ENCODE measurements at places on chromosomes 13 and 19.

GRCh38 chr13:59677966-59678814, 485.5 kb downstream of the DIAPH3 start:
- peak; percentile 41 for DNase-seq

- no peak for DNase-seq
These were observed at the start of gene NLRP4 for GRCh38 chr19:55836340-55836739. Gene NLRP4, plus strand, starts transcription at chr19:55836540. Its CDS starts 15,541 bp downstream, at chr19:55852081.

DNA sequence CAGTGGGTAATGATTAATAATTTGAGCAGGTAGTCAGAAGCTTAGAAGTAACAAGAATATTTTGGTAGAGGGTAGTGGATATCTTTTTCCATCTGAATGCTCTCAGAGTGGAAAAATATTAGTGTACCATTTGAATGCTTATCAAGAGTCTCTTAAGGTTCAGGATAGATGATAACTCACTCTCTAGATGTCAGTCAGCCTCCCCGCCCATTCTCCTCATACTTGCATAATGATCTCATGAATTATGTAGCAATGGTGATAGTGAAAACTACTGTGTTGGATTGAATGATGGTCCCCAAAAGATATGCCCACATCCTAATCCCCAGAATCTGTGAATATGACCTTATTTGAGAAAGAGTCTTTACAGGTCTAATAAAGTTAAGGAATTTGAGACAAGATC, 132.7 kb upstream of the KLF12 start:
- DNase-seq = no peak

DNA sequence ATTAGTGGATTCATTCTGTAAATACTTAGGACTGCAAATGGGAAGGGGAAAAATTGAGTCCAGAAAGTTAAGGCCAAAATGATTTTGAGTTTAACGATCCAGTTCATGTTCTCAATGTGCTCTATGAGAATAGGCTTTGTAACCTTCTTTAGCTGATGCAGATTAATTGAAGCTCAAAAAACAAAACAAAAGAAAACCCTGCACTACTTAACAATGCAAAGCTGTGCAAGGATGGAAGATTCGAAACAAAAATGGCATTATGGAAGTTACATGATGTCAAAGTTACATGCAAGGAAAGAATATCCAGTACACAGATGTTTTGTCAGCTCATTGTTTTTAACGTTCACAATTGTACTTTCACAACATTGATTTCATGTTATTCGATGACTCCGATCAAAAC, 79.2 kb upstream of the RAP2A start:
- no peak for DNase-seq

- no peak for DNase-seq
These were observed 926.8 kb downstream of the DIAPH3 start for GRCh38 chr13:59236944-59237343.

- no peak for DNase-seq
These were observed 167.0 kb upstream of the EDNRB start for GRCh38 chr13:78085434-78086225.

- no peak for DNase-seq
These were observed 338 bp downstream of the RGCC start for GRCh38 chr13:41457589-41458186.

GRCh38 chr19:20186174-20186573, 19.2 kb downstream of the ZNF486 start:
- DNase-seq = no peak

GRCh38 chr19:38862321-38863059, 12.7 kb upstream of the HNRNPL start:
- no peak for DNase-seq

DNA sequence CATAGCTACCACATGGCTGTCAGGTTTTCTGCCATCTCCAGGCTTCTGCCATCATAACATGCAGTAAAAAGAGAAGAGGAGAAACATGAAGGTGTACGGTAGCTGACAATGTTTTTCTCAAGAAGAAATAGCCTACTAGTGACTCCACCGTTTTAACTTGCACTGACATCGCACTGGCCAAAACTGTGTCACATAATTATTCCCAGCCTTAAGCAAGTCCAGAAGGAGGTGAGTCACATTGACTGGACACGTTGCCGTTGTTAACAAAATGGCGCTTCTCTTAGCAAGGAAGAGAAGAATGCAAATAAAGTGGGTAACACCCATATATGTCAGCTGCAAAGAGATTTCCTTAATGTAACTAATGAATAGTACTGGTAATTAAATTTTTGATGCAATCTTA, 810.4 kb upstream of the SLC10A2 start:
- peak; percentile 29 for DNase-seq

DNA sequence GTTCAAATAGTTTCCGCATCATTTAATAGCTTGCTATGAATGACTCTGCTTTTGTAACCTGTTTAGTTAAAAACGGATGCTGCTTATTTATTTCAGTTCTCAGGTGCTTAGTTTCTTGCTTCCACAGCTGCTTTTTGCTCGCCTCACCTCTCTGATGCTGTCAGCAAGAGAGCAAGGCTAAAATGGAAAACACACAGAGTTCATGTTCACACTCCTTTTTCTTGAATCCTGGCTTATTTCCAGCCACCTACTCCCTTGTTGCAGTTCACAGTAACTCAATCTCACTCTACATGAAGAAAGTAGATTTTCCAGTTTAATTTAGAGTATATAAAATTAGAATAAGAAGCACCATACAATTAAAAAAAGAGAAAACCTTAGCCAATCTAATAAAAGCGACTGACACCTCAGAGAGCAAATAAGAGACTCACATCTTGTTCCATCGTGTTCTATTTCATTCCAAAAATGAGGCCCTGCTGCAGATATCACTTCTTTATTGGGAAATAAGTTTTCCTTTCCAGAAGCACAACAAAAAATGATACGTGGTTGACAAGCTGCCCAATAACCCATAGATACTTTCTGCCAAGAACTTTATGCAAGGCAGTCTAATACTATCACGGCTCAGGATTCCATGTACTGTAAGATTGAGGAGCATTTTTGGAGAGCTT, 326.1 kb upstream of the SLITRK1 start:
- DNase-seq = peak; percentile 3

- no peak for DNase-seq
These were observed 20.5 kb upstream of the RASA3 start for GRCh38 chr13:114152831-114153371.

- no peak for DNase-seq
These were observed 20.3 kb downstream of the SPART start for GRCh38 chr13:36325912-36326311.

- no peak for DNase-seq
These were observed 68.1 kb downstream of the ZNF486 start for GRCh38 chr19:20235156-20235555.

- peak; percentile 44 for DNase-seq
These were observed 1109.1 kb upstream of the MIR17HG start for GRCh38 chr13:90238413-90238812.

DNA sequence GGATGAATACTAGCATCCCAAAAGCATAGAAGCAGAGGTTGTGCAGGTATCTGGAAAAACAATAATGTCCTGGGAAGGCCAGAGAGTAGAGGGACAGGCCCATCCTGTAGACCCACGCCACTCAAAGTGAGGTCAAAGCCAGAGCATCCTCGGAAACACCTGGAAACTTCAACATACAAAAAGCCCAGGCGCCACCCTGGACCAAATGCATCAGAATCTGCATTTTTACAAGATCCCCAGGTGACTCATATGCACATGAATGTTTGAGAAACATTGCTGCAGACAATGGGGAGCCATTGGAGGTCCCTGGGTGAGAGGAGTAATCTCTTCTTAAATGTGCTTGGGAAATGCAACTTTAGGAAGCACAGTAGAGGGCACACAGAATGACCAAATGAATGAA, 684.1 kb downstream of the DIAPH3 start:
- no peak for DNase-seq

DNA sequence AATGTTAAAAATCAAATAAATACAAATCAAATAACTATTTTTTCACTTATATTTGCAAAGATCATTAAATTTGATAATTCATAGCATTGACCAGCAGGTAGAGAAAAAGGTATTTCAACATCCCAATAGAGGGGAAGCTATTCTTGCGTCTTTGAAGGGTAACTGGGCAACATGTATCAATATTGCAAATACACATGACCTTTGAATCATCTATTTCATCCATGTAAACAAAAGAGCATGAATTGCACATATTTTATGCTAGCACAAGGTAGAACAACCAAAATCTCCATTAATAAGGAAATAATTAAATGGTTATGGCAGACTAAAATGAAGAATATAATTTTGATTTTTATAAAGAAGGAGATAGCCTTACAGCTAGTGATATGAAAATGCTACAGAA, 372.8 kb downstream of the GPC5 start:
- DNase-seq = no peak

GRCh38 chr13:99322297-99323103, 15.3 kb upstream of the GPR183 start:
- peak; percentile 92 for DNase-seq

DNA sequence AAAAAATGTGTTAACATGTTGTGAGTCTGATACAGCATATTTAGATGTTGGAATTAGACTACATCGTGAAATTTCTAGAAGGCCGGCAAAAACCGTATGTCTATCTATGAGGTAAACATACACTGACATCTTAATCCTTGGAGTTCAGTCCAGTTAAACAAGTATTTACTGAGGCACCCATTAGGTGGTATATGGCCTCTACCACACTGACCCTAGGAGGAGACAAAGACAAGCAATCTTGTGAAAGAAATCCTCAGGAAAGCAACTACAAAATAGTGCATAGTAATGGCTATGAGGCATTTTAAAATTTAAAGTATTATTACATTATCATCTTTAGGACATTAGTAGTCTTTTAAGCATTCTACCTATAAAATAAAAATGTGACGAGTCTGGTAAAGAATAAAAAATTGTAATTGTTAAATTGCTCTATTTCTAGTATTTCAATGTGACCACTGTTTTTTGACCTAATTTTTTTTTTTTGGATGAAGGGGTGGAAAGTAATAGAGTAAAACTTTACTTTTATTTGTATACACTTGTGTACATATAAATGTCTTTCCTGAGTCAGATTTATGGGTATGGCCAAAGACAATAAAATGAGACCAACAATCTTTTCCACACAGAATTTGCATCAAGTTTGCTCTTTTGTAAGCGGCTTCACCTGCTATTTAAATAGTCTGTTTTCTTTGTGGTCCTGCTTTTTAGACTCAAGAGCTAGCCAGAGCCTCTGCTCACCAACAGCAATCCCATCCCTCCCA, 50.5 kb downstream of the KATNAL1 start:
- no peak for DNase-seq

GRCh38 chr19:39617745-39618144, 15.4 kb downstream of the LGALS13 start:
- no peak for DNase-seq

GRCh38 chr13:80235166-80235966, 105.6 kb downstream of the SPRY2 start:
- peak; percentile 49 for DNase-seq

GRCh38 chr13:46360604-46361003, 26.4 kb downstream of the RUBCNL start:
- DNase-seq = no peak

- peak; percentile 66 for DNase-seq
These were observed 17.7 kb downstream of the SIAH3 start for GRCh38 chr13:45833663-45834375.

DNA sequence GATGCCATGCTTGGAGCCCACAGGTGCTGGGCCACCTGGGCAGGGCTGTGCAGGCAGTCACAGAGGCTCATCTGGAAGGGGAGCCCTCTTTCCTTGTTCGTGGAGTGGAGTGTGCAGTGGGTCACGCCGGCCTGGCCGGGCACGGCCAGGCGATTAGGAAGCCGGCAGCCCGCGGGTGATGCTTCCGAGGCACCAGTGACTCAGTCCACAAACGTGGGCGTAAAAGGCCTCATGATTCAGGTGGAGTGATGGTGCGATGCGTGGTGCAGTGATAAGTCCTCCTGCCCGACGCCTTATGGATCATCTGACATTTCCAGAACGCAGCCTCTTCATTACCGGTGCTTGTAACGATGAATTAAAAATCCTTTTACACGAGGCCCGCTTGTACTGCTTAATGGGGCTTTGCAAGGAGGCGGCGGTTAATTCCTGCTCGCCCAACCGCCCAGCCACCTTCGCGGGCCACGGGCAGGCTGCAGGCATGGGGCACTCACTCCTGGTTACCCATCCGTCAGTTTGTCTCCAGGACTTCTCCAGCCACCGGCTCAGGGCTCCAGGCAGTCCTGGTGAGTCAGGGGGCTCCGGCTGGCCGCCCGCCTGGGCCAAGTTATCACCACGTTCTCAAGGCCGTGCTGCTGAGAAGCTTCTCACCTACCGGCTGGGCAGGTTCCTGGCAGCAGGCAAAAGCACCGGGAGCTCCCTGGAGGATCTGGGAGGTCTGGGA, 172.4 kb downstream of the KDM4B start:
- DNase-seq = peak; percentile 90

DNA sequence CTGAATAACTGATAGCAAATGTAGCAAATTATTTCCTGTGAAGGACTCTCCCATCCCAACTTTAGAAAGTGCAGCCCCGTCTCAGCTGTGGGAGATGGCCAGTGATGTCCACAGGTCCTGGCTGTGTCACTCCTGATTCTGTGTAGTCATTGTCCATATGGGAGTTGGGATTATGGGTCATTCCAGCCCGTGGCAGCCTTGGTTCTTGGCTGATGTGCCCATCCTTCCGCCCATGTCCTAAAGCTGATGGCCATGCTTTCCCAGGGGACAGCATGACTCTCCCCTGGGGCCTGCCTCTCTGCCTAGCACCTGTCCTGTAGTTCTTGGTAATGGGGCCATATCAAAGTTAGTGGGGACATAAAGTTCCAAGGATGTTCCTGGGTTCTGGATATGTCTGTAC, 43.9 kb upstream of the C1QTNF9 start:
- no peak for DNase-seq

DNA sequence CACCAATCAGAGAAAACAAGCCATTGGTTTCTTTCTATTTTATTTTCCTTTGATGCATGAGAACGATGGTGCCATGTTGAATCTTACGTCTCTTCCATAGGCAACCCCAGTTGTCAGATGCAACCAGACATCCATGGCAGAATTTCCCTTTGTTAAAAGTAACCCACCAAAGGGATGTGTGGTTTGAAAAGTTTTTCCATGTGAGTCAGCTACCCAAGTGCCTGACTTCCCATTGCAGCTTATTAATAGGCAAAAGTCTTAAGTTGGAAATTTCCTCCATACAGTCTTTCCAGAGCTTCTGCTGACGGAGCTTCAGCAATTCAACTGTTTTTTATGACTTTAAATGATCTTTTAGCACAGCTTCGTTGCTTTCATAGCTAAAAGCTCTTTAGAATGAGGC, 73.8 kb upstream of the FAM216B start:
- DNase-seq = peak; percentile 75

DNA sequence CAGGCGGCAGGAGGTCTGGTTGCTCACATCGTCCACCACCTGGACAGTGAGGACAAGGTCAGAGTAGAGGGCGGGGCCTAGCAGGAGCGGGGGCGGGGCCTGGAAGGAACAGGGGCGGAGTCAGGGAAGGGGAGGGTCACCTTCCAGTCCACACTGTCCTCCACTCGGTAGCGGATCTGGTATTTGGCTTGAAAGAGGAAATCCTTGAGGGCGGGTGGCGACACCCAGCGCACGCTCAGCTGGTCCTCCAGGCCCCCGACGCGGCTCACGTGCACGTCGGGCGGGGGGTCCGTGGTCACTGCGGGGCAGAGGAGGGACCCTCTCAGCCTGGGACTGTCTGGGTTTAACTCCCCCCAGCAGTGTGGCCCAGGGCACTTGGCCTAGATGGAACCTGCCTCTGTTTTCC, 8.2 kb downstream of the REX1BD start:
- no peak for DNase-seq
